ENCODE measurements at places on chromosomes 13 and 19.

- DNase-seq = no peak
Observed at GRCh38 chr13:74047931-74048600, 86.1 kb downstream of the KLF12 start.

GRCh38 chr19:29439021-29439420, 86.8 kb upstream of the VSTM2B start:
- no peak for DNase-seq

GRCh38 chr19:18287836-18288772, 6.7 kb upstream of the JUND start:
- DNase-seq = no peak

- DNase-seq = no peak
Observed at GRCh38 chr19:52725528-52725961, 9.3 kb downstream of the ZNF611 start.

- peak; percentile 72 for DNase-seq
Observed at GRCh38 chr13:35675651-35676050, 199.2 kb upstream of the MAB21L1 start.

DNA sequence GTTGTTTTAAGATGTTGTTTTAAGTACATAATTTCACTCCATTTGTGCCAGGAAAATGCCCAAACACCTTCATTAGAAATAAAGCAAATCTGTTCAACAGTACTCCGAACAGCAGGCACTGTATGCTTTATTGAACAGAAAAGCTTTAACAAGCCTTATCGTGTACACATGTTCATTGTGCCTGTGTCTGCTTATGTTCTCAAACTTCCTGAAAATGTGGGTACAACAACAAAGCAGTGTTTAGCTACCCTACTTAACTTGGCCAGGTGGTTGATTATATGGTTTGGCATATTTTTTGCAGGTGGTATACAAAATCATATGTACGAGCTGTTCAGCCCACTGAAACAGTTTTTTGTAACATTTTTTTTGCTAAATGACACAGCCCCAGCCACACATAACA, 718.0 kb downstream of the DACH1 start:
- peak; percentile 71 for DNase-seq

DNA sequence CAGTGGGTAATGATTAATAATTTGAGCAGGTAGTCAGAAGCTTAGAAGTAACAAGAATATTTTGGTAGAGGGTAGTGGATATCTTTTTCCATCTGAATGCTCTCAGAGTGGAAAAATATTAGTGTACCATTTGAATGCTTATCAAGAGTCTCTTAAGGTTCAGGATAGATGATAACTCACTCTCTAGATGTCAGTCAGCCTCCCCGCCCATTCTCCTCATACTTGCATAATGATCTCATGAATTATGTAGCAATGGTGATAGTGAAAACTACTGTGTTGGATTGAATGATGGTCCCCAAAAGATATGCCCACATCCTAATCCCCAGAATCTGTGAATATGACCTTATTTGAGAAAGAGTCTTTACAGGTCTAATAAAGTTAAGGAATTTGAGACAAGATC, 132.7 kb upstream of the KLF12 start:
- no peak for DNase-seq

DNA sequence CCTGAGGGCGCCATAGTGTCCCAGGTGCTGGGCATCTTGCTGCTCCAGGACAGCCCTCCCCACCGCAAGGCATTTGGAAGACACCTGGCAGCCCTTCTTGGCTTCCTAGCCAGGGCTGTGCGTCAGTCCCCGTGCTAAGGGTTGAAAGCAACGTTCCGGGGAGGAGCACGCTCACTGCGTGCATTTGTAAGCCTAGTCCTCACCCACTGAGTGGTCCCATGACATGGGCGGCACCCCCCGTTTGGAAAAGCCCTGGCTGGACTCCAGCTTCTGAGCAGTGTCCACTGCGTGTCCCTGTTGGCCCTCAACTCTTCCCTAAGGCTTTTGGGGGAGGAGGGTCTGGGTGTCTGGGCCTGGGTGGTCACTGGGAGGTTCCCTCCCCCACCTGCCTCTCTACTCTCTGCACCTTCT, 76.3 kb upstream of the GPR183 start:
- DNase-seq = no peak

DNA sequence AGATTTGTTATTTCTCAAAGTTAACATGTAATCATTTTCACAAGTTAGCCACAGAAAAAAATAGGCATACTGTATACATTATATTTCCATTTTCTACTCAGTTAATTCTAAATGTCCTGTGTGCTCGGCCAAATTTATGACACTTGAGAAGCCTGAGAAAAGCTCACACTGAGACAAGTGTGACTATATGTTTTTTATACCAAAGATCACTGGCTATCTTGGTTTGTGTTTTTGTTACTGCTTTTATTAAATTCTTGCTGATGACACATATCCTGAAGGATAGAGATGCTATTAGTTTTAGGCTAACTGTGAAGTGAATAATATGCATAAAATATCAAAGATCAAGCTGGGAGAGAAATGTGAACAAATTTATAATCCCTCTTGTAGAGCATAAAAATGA, 49.3 kb upstream of the IL17D start:
- no peak for DNase-seq

- no peak for DNase-seq
Observed at GRCh38 chr13:29936956-29937355, 86.5 kb upstream of the UBL3 start.

DNA sequence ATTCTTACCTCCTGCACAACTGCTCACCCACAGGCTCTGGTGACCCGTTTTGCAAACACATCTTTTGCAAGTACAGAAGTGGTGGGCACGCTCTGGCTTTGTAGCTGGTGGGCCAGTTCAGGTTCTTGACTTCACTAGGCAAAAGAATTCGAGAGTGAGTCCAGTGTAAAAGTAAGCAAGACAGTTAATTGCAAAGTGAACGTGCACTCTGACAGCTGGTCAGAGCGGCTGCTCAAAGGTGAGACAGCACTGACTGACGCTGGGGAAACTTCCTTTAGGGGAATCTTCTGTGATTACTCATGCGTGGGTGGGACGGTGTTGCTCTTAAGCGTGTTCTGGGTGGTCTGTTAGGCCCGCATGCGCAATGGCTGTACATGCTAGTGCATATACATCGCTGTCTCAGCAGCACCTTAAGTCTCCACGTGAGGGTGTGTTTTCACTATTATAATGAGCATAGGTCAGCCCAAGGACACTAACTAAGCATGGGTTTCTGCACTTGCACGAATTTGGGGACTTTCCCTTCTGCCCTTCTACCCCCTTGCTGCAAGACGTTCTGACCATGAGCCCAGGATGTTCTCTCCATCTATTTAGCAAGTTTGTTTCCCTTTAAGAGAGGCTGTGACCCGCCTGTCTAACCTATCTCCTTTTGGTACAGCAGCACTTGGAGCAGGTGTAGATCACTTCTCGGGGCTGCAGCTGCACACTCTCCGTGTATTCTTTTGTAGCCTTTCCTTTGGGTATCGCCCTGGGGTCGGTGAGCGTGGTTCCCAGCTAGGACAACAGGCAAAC, 30.2 kb upstream of the CD33 start:
- DNase-seq = no peak

DNA sequence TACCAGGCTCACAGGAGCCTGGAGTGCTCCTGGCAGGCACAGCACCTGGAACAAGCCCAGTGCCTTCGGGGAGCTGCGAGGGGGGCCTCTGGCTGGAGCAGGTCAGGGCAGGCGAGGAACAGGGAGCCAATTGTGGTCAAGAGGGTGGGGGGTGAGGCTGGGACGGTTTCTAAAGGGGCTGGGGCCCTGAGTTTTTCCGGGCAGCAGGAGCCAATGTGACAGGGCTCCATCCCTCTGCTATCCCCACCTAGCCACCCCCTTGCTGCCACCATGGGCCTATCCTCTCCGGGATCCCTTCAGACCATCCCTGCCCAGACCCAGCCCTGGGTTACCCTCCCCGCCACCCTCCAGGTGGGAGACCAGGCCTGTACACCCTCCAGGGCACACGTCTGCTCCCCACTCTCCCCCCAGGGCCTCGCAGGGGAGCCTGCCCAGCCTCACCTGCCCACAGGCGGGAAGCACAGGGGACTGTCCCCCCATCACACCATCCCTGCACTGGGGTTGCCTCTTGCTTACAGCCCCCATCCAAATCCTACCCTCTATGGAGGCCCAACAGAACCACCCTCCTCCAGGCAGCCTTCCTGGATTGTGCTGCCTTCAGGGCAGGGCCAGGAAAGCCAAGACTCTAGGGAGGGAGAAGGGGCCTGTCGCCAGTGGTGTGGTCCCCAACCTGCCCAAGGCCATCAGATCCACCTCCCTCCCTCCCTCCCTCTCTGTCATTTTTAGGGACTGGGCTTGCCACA, 121.0 kb downstream of the URI1 start:
- DNase-seq = no peak

- DNase-seq = no peak
Observed at GRCh38 chr13:48369988-48370387, 42.9 kb downstream of the LPAR6 start.

- no peak for DNase-seq
Observed at GRCh38 chr13:33868343-33868994, 50.5 kb downstream of the RFC3 start.

DNA sequence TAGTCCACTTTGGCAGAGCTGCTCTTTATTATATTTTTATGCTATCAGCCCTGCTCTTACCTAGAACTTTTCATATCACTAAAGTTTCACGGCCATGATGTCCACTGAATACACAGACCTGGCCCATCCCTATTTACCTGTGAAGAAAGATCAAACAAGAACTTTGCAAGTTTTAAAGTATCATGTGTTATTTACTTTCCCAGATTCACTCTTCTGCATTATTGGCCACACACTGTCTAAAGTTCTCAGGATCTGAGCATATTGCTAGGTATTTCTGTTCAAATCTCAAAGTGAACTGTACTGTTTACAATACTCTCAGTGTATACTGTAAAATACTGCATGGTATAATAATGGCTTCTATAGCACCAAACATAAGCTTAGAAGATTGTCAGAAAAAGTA, 405.2 kb downstream of the KLF12 start:
- no peak for DNase-seq

- DNase-seq = no peak
Observed at GRCh38 chr13:101530293-101530692, 77.8 kb downstream of the ITGBL1 start.

GRCh38 chr13:59771272-59771671, 392.5 kb downstream of the DIAPH3 start:
- DNase-seq = peak; percentile 23

- no peak for DNase-seq
Observed at GRCh38 chr13:109160887-109161669, 531.7 kb downstream of the MYO16 start.

GRCh38 chr13:34506796-34507195, 435.3 kb upstream of the NBEA start:
- DNase-seq = no peak

DNA sequence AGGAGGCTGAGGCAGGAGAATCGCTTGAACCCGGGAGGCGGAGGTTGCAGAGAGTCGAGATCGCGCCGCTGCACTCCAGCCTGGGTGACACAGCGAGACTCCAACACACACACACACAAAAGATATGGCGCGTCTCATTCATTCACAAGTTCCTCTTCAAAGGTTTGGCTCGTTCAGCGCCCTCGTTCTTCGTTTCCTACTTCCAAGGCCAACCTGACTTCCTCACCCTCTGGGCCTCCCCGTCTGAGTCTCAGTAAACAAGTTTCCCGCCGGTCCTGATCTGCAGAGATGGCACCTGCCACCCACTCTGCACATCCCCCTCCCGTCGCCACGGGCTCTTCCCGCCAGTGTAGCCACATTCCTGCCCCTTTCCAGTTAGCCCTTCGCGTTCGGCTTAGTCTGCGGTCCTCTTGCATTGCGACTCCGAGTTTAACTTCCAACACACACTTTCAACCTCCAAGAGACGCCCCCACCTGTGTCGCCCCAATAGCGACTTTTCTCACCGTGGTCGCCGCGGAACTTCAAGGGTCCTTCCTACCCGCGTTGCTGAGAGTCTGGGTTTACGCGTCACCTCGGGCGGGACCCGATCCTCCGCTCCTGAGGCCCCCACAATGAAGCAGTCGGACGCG, 1.3 kb upstream of the BSG start:
- DNase-seq = peak; percentile 64

DNA sequence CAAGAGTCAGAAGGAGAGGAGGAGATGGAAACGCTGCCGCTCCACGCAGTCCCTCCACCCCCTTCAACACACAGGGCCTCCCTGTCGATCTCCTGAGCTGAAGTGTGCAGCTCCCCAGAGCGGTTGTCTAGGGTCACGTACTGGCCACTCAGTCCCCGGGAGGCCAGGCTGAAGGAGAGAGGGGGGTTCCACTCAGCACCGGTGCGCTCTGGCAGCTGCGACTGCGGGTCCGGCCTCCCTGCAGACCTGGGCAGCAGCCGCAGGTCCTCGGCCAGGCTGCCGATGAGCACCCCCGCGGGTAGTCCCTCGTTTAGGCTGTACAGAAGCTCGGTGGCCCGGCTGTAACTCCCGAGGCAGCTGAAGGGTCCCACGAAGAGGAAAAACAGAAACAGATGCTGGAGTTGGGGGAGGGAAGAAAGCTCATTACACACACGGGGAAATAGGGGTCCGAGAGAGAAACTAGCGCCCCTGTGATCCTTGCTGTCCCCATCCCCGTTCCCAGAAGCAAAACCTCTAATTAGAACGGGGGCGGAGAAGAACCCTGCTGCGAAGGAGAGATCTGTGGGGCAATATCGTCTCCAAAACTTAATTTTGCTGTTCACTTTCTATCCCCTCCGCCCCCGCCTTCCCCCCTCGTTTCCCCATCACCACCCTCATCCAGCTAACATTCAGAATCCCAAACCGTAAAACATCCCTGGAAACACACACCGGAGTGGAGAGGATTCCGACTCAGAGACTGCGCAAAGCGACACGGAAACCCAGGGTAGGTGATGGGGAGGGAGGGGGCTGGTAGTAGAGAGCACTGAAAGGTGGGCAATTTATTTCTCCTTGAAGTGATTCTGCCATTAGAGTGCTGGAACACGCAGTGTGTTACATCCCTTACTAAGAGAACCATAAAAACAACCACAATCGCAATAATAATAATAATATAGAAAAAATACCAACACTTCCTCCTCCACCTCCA, 1.8 kb downstream of the PCDH20 start:
- no peak for DNase-seq

GRCh38 chr13:80054806-80055205, 286.1 kb downstream of the SPRY2 start:
- DNase-seq = no peak

DNA sequence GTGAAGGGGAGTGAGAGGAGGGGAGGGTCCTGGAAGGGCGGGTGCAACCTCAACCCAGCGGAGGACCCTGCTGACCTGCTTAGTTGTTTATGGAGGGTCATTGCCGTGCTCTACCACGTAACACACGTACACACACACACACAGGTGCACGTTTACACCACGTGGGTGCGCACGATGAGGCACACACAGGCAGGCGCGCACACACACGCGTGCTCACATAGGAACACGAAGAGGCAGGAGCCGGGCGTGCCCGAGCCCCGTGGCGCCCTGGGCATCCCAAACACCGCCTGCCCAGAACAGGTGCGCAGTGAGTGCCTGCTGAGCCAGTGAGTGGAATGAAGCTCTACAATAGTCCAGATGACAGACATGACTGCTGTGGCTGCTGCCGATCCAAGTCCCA, 11.2 kb upstream of the MADCAM1 start:
- peak; percentile 81 for DNase-seq
